ENCODE measurements at places on chromosomes 2 and 18. TPM values are rescaled to one million over a fixed set of nuclear protein-coding genes. Genes with fewer than 3 reads are reported as not detected.

Gene FBXO48
- total RNA-seq = 1.3 TPM

Gene ZNF516
- total RNA-seq = 10.5 TPM

Gene CELF4
- total RNA-seq = not detected

Gene IL36A
- not detected for total RNA-seq

Gene C18orf54
- total RNA-seq = 7.6 TPM

Gene TXNDC2
- not detected for total RNA-seq

Gene DOK6
- total RNA-seq = not detected

All from activated CD8-positive, alpha-beta T cell treated with anti-CD3 and anti-CD28 coated beads for 36 hours (primary cell).